ENCODE measurements at places on chromosomes 2 and 18. TPM values are rescaled to one million over a fixed set of nuclear protein-coding genes. Genes with fewer than 3 reads are reported as not detected.

TDRD15 gene
- total RNA-seq, result not detected

CAPN13 gene
- 44.4 TPM for total RNA-seq

GAREM2 gene
- 4.9 TPM for total RNA-seq

DNA sequence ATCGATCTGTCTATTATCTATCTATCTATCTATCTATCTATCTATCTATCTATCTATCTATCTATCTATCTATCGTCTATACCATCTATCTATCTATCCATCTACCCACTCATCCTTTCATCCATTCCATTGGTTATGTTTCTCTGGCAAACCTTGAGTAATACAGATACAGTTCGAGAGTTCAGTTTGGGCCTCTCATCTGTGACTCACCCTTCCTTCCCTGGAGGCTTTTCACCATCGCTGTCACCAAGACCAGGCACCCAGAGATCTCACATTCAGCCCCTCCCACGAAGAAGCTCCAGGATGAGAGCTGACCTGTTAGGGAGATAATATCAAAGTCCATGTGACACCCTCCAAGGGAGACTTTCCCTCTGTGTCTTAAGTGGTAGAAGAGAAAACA lies 164.1 kb upstream of the CELF4 start:
- DNase-seq, result no peak

DNA sequence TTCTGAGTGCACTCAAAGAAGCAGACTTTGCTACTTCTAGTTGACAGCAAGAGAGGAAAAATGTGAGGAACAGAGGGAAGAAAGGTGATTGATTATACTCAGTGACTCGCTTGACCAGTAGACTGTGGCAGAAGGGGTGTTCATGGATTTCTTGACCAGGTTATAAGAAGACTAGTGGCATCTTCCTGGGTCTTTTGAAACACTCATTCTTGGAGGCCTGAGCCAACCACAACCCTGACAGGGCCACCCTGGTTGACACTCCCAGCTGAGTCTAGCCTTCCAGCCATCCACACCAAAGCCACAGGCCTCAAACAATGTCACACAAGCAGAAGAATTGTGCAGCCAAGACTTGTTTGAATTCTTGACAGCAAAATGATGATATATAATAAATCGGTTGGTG lies 366.3 kb downstream of the SS18 start:
- DNase-seq, result no peak

DNA sequence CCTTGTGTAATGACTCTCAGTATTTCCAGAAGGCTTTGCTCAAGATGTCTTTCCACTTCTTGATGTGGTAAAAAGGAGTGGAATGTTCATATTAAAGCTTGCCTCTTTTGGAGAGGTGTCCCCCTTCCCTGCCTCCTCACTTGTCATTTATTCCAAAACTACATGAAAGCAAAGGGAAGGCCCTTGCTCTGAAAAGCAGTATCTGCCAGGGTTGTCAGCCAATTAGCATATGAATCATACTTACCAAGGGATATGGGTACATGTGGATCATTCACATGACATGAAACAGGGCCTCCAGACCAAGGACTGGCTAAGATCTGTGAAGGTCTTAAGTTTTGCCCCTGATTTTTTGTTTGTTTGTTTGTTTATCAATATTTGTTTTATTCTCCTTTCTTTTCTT lies 31.3 kb downstream of the ANXA4 start:
- DNase-seq, result no peak

VSNL1 gene
- total RNA-seq, result 0.23 TPM

DNA sequence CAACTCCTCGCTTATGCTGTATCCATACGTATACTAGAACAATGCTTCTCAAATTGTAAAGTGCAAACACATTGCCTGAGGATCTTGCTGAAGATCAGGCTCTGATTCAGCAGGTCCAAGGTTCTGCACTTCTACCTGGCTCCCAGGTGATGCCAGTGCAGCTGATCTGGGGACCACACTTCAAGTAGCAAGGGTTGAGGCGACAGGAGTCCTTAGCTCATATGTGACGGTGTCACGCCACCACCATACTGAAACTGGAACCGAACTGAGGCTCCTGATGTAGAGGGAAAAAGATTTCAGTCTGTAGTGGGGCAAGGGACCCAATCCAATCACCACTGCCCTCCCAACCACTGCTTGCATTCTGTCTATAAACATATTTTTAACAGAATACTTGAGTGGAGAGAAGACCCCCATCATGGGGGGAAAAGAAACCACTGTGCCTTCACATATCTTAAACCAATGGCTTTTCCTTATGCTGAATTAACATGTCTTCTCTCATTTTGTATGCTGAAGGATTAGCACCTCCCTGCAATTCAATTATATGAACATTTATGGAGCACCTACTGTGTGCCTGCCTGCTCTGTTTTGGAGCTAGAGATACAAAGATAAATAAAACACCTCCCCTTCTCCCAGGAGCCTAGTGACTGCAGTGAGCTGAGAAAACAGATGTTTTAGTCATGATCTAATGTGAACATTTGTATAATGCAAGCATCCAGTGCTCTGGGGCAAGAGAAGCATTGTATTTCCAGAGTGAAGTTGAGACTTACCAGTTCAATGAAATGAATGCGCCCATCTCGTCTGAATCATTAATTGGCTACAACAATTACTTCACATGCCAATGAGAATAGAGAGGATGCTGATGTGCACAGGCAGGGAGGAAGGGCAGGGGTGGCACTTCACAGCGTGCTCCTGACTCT lies 6.6 kb upstream of the ASAP2 start:
- DNase-seq, result no peak

C1D gene
- 18.8 TPM for total RNA-seq

DNA sequence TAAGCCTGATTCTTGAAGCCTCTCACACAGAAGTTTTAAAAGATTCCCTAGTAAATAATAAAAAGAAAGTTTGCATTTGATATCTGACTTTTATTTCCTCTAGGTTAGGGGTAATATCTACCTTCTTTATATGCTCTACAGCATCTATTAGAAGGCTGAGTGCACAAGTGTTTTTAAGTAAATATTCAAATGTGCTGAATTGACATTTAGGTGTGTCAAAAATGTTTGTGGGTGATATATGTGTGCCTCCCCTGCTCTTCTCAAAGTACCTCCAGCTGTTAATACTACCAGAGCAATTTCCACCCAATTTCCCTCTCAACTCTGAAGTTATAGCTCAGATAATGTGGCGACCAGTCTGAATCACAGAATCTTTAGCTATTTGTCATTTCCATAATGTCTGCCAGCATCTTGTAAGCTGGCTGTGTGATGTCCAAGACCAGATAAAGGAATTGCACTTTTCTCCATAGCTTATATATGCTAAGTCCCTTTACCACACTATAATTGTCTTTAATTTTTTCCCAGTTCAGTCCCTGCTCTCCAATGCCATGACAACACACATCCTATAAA lies 24.4 kb upstream of the ERMN start:
- no peak for DNase-seq

MAP3K20 gene
- total RNA-seq, result 90.0 TPM

TTN gene
- 92.5 TPM for total RNA-seq

DNA sequence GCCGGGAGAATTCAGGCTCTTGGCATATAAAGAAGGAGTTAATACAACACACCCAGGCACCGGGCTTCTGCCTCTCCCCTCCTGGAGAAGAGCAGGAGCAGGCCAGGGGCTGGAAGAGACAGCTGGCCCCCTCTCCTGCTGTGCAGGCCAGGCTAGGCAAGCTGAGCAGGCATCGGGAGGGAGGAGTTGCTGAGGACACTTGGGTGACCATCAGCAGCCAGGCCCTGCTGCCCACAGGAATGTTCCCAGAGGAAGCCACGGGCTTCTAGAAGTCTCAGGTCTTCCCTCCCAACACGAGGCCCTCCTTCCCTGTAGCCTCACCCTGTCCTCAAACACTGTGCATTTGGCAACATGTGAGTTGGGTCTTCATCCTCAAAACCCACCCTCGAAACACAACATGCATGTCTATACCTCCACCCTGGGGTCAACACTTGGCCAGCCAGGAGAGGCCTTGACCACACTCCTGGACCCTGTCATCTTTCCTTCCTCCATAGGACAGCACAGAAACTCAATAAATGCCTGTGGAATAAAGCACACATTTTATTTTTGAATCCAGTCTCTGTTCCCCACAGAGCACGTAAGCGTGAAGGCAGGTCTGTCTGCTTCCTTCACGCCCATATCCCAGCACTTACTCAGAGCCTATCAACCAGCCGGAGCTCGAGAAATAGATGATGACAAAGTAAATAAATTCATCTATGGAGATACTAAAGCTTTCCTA lies 433.8 kb upstream of the ID2 start:
- no peak for DNase-seq

DNA sequence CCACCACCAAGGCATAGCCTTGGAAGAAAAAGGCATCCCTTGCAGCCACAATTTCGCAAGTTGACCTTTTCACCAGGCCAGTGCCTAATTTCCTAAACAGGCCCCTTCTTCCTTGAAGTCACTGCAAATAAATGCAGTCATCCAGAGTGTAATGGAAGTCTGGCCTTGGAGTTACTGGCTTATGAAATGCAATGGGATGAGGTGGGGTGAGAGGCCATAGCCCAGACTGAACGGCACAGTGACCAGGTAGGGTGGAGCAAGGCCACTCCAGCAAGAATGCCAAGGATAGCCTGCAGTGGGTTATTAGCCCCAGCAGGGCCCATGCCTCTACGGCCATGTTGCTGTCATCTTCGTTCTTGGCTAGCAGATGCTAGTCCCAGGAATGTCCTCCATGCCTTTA lies 68.4 kb downstream of the BCL11A start:
- DNase-seq, result no peak

DNA sequence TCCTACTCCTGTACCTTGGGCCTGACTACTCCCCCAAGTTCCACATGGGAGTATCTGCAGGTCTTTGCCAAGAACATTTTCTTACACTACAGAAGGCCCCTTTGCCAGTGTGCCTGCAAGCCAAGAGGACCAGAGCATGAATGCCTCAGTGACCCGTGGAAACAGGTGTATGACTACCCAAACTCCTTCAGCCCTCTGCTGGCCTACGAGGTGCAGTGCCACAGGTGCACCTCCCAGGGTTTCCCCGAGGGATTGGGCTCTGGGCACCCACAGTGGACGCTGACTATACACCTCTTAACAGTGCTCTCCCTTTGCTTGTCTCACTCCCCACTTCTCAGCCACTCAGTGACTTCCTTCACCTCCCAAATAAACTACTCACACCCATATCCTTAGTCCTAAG lies 91.4 kb downstream of the COL6A3 start:
- no peak for DNase-seq

- no peak for DNase-seq
Measured at GRCh38 chr2:196500686-196501431, 138.7 kb upstream of the CCDC150 start.

GRCh38 chr2:232304236-232304635 lies 74.3 kb upstream of the ALPP start:
- no peak for DNase-seq

- no peak for DNase-seq
Measured at GRCh38 chr2:98242003-98242402, 104.3 kb upstream of the CNGA3 start.

UGT1A7 gene
- total RNA-seq, result 2.2 TPM

- DNase-seq, result no peak
Measured at GRCh38 chr2:226818930-226819329, 16.9 kb upstream of the RHBDD1 start.

- DNase-seq, result no peak
Measured at GRCh38 chr2:148342086-148342485, 302.5 kb upstream of the EPC2 start.

RAX gene
- not detected for total RNA-seq

GRCh38 chr2:28993206-28993960 lies 12.3 kb downstream of the TOGARAM2 start:
- DNase-seq, result peak; percentile 47

GRCh38 chr2:102968375-102968774 lies 206.5 kb downstream of the TMEM182 start:
- DNase-seq, result no peak
